CD4-positive, alpha-beta T cell treated with Interleukin-2 at 100 ng/mL for 4 hours (primary cell): ENCODE measurements at places on chromosomes 11 and 22.

DNA sequence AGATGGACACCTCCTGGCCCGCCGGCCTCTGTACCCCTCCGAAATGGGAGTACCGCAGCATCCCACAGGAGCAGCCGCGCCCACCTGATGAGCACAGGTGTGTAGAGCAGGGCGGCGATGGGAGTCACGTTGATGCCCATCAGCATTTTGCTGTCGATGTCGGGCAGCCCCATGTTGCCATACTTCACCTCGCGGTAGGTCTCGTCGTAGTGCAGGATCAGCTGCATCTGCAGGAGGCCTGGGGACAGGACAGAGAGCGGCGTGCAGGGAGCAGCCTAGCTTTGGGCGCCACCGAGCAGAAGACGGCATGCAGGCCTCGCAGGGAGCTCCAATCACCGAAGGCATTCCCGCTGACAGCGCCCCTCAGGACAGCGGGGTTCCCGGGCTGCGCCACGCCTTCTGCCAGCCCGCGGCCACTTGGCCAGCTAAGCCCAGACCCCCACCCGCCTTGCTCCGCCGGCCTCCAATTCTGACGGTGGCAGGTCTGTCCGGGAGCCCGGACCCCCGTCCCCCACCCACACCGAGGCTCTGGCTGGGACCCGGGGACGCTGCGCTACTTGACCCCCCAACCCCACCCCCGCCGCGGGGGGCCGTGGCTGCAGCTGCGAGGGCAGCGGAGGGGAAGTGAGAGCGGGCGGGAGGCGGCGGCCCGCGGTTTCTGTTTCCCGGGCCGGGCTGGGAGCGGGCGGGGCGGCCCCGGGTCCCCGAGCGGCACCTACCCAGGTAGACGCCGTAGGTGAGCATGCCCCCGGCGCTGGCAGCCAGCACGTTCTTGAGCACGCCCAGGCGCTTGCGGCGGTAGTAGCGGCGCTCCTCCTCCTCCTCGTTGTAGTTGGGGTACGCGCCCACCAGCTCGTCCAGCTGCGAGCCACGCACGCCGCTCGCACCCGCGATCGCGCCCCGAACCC, 705 bp downstream of the UNC93B1 start:
- peak; percentile 50 for DNase-seq

DNA sequence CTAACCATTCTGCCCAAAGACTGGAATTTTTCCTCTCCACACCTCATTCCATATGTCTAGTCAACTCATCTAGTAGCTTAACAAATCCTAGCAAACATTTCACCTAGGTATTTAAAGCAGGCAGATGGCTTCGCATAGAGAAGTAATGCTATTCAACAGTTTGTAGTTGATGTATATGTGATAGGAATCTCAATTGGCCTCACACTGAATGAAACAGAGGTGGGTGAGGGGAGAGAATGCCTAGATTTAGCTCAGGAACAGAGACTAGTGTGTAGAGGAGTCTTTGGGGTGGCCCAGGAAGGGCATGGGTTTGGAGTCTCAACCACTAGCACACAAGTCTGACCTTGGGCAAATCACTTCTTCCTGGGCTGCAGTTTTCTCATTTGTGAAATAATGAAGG, 196.2 kb downstream of the MYO18B start:
- no peak for DNase-seq

DNA sequence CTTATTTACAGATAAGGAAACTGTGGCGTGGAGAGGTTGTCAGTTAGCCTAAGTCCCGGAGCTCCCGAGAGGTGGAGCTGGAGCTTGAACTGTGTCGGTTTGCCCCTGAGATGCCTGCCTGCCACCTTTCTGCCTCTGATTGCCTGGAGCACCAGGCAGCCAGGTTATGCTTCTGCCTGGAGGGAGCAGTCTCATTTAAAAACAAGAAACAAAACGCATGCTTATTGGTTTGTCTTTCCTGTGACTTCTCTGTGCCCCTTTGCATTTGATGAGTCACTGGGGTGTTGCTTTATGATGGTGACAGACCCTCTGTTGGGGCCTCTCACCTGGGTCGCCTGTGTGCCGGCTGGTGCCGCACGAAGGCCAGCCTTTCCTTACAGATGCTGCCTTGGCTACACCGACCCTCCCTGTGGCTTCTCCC, 12.2 kb downstream of the AP2A2 start:
- no peak for DNase-seq

DNA sequence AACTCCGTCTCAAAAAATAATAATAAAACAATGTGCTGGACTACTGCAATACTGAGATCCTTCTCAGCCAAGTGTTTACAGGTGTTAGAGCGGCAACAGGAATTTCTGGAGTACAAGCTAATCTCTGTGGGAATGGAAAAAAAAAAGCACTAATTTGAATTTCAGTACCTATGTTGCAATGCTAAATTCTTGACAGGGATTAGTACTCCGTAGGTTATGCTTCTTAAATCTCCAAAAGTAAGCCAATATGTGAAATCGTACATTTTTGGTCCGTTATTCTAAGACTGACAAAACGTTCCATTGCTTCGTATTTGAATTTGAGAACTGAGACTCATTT, 1.1 kb downstream of the ATL3 start:
- DNase-seq = no peak

DNA sequence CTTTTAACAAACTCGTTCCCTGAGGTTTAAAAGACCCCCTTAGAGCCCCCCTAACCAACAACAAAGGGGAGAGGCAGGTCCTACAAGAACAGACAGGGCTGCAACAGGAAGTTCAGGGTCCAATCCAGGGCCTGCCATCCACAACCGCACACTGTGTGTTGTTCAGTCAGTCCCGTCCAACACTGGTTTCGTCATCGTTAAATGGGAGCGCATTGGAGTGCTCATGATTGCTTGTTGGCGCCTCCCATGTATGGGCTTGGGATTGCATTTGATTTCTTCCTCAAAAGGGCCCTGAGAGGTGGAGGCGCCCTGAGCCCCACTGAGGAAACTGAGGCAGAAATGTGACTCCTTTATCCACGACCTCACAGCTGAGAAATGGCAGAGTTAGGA, 174.1 kb downstream of the MN1 start:
- no peak for DNase-seq

- no peak for DNase-seq
These were observed 38.8 kb downstream of the TXN2 start for GRCh38 chr22:36442506-36443197.

- DNase-seq = no peak
These were observed at the start of gene VSIG10L2 for GRCh38 chr11:125945797-125946520. TSS of gene VSIG10L2 (plus strand) at chr11:125946044. CDS start at chr11:125946056, 12 bp downstream.

GRCh38 chr11:47152126-47152952, 24.3 kb downstream of the ARFGAP2 start:
- no peak for DNase-seq

DNA sequence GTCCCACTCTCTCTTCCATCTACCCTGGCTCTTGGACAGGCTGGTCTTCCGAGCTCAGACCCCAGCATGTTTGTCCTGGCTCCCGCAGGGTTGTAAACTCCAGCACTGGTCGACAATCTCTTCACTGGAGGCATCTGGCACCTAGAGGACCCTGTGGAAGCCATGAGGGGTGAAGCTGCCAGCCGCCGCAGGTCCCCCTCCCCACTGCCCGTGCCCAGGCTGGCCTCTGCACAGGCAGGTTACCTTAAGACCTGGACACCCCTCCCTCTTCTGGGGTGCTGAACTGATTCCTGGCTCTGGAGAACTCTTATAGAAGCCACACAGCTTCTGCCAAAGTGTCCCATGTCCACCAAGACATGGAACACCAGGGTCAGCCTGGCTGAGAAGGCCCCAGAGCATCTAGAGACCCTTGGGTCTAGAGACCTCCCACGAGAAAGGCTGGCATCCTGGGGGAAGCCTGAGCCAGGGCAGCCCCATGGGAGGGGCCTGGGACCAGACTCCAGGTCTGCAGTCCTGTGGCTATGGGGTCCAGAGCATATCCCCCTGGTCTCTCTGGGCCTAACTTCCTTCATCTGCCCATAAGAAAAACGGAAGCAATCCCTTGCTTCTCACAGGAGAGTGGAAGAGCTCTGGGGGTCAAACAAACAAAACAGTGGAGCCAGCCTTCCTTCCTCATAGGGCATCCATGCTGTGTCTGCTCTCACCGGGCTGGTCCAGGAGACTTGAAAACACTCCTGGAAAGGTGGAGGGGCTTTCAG, 30.6 kb downstream of the LMO1 start:
- DNase-seq = no peak

GRCh38 chr11:69172674-69173073, 16.9 kb downstream of the SMIM38 start:
- no peak for DNase-seq

GRCh38 chr11:24556693-24557092, 59.8 kb downstream of the LUZP2 start:
- DNase-seq = no peak

DNA sequence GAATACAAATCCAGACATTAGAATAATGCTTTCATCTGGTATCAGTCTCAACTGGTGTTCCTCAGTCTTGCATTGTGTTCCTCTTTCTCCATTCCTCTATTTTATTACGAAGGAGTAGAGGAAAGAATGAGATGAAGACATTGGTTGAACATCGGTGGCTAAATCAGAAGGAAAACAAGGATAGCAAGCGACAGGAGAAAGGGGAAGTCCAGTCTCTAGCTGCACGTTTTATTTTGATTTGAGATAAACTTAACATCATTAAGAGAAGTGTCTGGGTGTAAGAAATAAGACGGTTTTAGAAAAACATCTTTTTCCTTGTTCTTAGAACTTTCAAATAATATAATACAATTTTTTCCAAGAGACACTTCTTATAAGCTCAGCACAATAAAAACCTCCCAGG, 6.2 kb downstream of the SOX6 start:
- DNase-seq = no peak

DNA sequence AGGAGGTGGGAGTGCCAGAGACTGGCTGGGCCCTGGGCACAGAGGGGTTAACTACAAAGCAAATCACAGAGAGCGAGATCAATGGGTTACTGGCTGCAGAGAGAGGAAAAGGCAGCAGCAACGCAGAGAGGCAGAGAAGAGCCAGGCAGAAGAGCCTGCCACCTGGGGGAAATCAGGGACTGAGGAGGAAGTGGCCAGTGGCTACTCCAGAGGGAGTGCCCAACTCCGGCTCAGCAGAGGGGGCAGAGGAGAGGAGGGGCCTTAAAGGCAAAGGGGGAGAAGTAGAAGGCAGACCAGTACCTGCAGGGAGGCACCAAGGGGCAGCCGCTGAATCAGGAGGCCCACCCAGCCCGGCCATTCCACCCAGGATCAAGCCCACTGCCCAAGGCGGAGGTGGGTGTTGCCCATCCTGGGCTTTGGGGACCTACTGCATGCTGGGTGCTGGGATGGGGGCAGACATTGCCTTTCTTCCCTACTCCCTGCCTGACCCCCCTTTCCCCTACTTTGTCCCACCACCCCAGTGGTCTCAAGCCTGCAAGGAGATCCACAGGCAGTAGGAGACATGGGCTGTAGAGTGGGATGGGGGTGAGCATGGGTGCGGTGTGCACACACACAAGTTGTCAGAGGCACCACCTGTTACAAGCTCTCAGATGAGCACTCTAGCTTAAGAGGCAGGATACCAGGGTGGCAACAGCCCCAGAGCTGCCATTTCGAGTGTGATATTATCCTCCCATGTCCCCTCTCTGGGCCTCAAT, 926 bp upstream of the GALR3 start:
- no peak for DNase-seq

GRCh38 chr22:37457093-37457893, 28.9 kb downstream of the MFNG start:
- DNase-seq = peak; percentile 81

DNA sequence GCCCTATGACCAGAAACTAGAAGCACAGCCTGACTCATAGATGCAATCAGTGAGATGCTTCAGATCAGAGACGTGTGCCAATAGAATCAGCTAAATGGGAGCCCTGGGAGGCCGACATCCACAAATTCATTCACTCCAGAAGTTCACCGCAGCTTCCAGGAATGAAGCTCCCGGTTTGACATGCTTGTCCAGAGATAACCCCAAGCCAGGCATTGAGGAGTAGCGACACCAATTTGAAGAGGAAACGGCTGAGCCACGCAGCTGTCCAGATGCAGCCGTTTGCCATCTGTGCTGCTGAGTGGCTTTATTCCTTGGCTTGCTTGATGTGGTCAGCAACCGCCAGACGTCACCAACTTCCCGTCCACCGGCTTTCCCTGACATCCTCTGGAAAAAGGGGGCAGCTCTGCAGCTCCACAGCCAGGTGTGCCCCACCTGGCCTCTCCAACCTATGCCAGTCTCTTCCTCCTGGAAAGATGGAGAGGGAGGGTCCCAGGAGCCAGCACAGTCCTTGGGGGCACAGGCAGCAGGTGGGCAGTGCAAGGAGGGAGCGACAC, 123.9 kb upstream of the OPCML start:
- DNase-seq = no peak

DNA sequence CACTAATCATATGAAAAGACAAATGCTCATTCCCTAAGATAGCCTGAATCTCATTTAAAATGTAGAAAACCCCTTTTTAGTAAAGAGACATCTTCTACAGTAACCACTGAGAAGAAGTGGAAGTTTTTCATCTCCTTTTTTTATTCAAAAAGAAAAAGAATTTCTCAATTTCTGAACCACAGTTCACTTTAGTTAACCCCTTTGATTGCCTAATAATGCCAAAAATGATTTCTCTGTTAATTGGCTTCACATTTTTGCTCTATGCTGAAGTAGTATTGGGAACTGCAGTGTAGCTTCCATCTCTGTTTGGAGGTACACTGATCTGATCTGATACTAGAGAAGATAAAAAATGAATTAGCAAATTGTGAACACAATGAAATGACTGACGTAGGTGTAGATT, 58.3 kb downstream of the CD44 start:
- no peak for DNase-seq

GRCh38 chr11:86582898-86583297, 89.5 kb downstream of the ME3 start:
- no peak for DNase-seq
